ENCODE measurements at places on chromosomes 13 and 19.

GRCh38 chr13:33008946-33009722 is 7.1 kb upstream of the KL start:
- no peak for DNase-seq

GRCh38 chr19:1132552-1133383 is 29.0 kb downstream of the GPX4 start:
- no peak for DNase-seq

- no peak for DNase-seq
Measured at GRCh38 chr13:90585392-90585791, 762.1 kb upstream of the MIR17HG start.

GRCh38 chr13:25335856-25336255 is 34.4 kb downstream of the NUP58 start:
- DNase-seq, result no peak

DNA sequence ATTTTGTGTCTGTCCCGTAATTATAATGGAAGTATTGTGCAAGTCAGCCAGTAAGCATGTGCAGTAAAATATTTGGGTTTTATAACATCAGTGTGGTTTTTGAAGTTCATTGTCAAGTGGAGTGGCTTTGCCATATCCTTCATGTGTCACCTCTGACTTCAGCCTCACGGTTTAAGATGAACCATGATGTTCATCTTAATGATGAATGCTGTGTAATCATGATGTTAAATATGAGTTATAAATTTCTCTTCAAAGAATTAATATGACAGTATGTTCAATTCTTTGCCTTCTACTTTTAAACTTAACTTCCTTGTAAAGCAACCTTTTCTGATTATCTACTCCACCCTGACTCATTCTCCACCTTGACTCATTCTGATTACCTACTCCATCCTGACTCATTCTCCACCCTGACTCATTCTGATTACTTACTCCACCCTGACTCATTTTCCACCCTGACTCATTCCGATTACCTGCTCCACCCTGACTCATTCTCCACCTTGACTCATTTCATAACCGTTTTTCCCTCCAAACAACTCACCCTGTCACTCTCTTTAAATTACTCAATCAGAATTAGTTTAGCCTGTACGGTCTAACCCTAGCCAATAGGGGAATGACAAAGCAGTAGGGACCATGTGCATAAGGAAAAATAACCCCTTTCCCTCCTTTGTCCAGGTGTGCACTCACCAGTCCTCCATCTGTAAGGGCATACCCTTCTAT is 50.3 kb upstream of the ANKRD10 start:
- no peak for DNase-seq

DNA sequence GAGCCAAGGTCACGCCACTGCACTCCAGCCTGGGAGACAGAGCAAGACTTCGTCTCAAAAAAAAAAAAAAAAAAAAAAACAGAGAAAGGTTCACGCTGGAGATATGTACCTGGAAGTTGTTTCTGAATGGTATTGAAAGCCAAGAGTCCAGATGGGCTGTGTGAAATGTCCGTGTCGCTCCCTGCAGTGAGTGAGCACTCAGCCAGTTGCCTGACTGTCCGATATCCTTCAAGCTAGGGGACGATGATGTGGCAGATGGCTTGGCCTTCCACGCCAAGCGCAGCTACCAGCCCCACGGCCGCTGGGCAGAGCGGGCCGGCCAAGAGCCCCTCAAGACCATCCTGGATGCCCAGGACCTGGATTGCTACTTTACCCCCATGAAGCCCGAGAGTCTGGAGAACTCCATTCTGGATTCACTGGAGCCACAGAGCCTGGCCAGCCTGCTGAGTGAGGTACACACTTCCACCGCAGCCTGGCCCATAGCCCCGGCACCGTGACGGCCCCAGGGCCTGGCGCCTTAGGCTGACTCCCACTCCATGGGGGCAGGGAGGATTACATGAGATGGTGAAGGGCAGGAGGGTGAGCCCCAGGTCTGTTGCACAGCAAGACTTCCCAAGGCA is 11.7 kb upstream of the OVOL3 start:
- no peak for DNase-seq

GRCh38 chr13:66071608-66072007 is 1158.5 kb downstream of the PCDH9 start:
- no peak for DNase-seq

GRCh38 chr13:26310470-26310869 is 56.5 kb downstream of the CDK8 start:
- no peak for DNase-seq

- no peak for DNase-seq
Measured at GRCh38 chr13:78428646-78429045, 174.7 kb downstream of the POU4F1 start.

- no peak for DNase-seq
Measured at GRCh38 chr13:27851096-27851850, 59.0 kb downstream of the GSX1 start.

DNA sequence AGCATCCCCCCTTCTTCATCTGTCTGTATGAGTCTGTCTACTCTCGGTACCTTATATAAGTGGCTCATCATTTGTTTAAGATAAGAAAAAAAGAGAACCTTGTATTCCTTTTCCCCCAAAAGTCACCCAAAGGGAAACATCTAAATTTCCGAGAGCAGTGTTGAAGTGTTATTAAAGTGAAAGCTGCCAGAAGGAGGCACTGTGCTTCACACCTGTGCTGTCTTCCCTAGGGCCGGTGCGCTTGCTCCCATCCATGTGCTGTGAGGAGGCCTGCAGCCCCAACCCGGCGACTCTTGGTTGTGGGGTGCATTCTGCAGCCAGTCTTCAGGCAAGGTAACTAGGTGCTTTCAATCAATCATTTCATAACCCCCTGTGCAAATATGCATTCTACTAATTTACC is 97.5 kb downstream of the TNFRSF19 start:
- no peak for DNase-seq

DNA sequence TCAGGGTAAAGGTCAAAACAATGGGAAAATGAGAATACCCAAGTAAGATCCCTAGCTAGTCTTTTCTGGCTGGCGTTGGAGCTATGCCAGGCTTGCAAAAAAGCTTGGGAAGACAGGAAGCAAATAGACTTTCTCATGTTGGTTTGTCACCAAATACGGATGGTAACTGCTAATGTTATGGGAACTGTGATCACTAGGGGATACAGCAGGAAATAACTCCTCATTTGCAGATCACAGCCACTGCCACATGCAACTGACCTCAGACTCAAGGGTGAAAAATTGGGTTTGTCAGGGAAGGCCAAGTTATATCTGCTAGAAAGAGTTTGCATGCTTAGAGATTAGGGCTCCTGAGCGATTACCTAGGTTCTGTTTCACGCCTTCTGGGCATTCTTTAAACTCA is 162.9 kb downstream of the NHLRC3 start:
- no peak for DNase-seq

DNA sequence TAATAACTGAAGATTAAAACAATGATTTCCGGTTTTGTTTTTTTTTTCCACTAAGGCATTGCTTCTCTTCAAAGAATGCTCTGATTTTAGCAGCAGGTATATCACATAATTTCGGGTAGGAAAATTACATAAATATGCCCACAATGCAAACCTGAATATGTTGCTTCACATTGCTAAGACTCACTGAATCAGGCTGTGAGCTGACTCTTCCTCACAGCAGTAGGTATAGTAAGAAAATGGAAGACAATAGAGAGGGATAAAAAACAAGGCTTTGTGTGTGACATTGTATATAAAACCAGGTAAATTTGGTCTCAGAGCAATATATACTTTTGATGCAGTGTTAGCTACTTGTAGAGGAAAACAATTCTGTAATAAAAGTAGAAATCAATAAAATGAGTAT is 1355.0 kb downstream of the OLFM4 start:
- DNase-seq, result no peak

DNA sequence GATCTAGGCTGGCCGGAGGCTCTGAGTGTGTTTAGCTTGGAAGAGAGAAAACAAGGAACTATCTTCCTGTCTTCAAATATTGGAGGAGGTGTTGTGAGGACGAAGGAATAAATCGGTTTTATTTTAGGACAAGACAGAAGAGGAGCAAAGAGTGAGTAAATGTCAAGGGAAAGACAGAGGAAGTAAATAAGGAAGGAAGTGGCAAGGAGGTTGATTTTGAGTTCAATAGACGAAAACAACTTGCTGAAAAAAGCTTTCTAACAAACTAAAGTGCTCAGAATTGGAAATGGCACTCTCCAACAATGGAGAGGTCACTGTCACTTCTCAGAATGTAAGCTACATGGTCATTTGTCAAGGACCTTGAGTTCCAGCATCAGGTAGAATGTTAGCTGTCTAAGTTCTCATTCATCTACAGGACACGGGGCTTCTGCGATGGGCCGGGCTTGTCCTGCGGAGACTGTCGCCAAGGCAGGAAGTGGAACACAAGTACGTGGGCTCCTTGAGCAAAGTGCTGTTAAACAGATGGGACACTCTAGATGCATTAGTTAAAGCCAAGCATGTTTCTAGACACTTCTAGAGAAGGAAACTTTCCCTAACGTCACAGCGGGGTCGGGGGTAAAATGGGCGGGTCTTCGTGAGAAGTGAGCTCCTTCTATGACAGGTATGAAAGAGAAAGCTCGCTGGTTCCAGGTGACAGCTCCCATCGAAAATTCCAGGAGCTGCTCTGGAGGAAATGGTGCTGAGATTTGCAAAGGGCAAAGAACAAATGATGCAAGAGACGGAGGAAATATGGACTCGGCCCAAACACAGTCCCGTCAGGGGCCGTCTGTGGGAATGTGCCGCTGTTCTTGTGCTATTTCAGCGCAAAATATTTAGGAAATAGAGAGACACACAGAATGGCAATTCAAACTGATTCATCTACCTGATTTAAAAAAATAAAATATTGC is 103.9 kb upstream of the UBL3 start:
- peak; percentile 64 for DNase-seq

GRCh38 chr13:80574113-80574850 is 233.4 kb upstream of the SPRY2 start:
- no peak for DNase-seq

- no peak for DNase-seq
Measured at GRCh38 chr19:45587873-45588272, 3.3 kb upstream of the OPA3 start.

Measured in CD4-positive, alpha-beta memory T cell (primary cell).